ENCODE measurements at places on chromosomes 12 and 14. TPM values are rescaled to one million over a fixed set of nuclear protein-coding genes. Genes with fewer than 3 reads are reported as not detected.

- DNase-seq = no peak
Measured at GRCh38 chr12:57119294-57120085, 8.3 kb upstream of the STAT6 start.

DNA sequence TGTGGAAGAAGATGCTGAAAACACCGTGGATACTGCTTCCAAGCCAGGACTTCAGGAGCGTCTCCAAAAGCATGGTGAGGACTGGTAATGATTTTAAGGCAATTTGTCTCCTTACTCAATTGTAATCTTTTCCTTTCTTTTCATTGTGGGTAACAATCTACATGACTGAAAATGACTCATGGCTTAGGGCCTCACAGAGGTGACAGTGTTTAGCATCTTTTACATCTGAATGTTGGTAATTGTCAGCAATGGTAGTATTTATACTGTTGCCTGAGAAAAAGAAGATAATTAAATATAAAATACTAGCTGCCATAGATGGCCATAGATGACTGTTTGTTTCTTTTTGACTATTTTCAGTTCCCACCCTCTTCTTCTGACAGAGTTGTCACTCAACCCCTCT lies 31.6 kb downstream of the TULP3 start:
- DNase-seq = no peak

Gene GTF2H3
- polyA plus RNA-seq = 4.0 TPM

- DNase-seq = no peak
Measured at GRCh38 chr14:68364792-68365192, 428.1 kb downstream of the ZFP36L1 start.

Gene ZBTB42
- 5.9 TPM for polyA plus RNA-seq

DNA sequence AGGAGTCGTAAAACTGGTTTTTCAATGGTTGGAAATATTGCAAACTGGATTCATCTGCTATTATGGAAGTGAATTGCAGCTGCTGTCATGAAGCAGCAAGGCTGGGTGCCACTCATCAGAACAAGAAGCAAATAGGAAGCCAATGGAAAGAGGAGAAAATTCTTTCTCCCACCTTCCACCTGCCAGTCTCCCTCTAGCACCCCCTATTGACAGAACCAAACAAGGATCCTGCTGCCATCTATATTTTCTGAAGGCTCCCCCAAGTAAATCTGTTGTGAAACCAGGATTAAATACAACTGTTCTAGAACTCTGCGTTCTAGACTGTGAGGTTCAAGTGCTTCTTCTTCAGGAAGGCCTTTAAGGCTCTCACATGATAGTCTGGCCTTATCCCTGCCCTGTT lies 286.6 kb downstream of the AACS start:
- DNase-seq = no peak

- no peak for DNase-seq
Measured at GRCh38 chr14:106302661-106303060, 776.3 kb downstream of the TMEM121 start.

GRCh38 chr12:103583008-103583407 lies 4.1 kb upstream of the STAB2 start:
- DNase-seq = no peak

Gene ORAI1
- 18.1 TPM for polyA plus RNA-seq

DNA sequence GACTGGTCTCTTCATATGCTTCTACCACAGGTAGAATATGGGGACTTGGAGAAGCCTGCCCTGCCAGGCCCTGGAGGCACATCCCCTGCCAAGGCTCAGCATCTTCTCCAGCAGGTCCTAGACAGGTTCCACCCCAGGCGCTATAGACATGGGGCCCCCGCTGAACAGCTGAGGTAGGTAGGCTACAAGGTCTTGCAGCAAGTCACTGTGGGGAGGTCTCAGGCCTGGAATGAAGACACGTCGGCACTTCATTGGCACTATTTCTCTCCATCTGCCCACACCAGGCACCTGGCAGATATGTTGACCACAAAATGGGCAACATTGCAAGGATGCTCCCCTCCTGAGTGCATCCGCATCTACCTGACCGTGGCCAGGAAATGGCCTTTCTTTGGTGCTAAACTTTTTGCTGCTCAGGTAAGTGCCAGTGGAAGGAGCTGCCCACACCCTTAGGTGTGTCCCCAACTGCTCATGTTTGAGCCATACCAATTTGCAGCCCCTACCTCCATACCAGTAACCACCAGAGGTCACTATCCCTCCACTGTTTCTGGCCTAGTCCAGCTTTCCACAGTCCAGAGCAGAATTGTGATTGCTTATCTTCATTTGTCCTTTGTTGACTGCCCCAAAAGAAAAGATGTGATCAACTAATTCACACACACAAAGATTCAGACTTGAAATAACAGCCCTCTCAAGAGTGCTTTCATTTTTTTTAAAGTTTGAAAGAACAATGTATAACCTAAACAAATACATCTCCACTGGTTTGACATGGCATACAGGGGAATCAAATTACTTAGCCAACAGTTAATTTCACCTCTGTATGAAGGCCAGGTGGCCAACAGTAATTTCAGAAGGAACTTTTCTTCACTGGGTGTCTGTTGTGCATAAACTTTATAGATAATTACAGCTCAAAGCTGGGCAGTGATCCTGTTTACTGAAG lies 16.1 kb downstream of the PIGH start:
- DNase-seq = no peak

Gene B4GALNT3
- polyA plus RNA-seq = 58.7 TPM

DNA sequence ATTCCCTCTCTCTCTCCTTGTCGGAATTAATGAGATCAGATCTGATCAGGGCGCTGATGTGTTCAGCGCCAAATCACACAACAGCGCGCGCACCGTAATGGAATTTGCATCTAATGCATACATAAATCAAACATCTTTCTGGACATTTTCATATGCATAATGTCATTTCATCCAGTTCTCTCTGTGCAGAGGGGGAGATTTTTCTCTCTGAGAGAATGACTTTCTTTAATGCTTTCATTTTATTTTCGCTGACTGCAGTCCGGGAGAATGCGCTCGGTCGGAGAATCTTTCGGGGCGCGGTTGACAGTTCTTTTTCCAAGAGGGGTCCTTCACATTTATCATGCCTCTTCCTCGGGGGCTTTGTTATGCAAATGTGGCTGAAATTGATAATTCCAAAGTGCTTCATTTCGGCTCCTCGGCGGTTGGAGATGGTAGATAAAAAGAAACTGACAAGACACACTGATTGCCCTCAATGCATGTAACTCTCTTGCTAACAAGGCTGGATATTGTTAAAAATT lies 615.9 kb downstream of the VRK1 start:
- DNase-seq = no peak

DNA sequence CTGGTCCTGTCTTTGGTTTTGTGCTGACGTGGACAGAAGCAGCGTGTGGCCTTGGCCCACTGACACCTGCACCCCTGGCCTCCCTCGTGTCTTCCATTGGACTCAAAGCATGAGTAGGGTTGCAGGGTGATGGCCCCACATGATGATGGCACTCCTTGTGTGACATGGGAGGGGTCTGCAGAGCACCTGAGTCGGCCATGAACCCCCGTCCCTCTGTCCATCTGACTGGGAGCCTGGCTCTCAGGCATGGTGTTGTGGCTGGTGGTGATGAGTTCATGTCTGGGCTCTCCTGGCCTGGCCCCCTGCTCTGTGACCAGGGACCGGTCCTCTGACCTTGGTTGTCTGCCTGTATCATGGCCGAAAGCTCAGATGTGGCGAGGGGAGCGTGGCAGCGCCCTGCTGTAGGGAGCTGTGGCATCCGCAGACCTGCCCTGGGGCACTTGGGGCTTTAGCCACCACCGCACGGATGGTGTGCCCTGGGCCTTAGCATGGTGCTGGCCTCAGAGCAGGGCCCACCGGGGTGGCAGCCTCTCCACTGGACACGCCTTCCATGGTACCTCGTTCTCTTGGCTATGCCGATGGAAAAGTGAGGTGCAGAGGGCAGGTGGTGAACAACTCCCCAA lies 16.7 kb downstream of the ULK1 start:
- no peak for DNase-seq

Gene NELL2
- 0.06 TPM for polyA plus RNA-seq

GRCh38 chr12:81517296-81517695 lies 241.9 kb downstream of the PPFIA2 start:
- DNase-seq = no peak

GRCh38 chr12:26406391-26406790 lies 211.0 kb downstream of the SSPN start:
- DNase-seq = no peak

Gene CFAP54
- polyA plus RNA-seq = not detected

- no peak for DNase-seq
Measured at GRCh38 chr14:46887144-46887543, 235.6 kb upstream of the RPL10L start.

Gene CCDC198
- not detected for polyA plus RNA-seq

- DNase-seq = no peak
Measured at GRCh38 chr14:49187799-49188198, 398.4 kb downstream of the RPS29 start.

Gene PPFIBP1
- 64.7 TPM for polyA plus RNA-seq

Gene EMP1
- polyA plus RNA-seq = 46.2 TPM

Gene CLBA1
- polyA plus RNA-seq = 2.9 TPM

DNA sequence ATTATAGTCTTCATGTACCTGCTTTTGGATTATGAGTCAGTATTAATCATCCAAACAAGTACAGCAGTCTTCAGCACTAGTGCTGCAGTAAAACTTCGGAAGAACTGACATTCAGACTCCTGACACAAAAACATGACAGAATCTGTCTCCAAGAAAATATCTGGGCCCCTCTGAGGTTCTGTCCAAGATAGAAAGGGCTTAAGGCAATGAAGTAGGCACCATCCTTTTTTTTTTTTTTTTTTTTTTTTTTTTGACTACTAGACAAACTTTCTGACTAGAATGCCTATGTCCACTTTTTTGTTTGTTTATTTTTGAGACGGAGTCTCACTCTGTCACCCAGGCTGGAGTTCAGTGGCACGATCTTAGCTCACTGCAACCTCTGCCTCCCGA lies 112.5 kb downstream of the MED13L start:
- no peak for DNase-seq

DNA sequence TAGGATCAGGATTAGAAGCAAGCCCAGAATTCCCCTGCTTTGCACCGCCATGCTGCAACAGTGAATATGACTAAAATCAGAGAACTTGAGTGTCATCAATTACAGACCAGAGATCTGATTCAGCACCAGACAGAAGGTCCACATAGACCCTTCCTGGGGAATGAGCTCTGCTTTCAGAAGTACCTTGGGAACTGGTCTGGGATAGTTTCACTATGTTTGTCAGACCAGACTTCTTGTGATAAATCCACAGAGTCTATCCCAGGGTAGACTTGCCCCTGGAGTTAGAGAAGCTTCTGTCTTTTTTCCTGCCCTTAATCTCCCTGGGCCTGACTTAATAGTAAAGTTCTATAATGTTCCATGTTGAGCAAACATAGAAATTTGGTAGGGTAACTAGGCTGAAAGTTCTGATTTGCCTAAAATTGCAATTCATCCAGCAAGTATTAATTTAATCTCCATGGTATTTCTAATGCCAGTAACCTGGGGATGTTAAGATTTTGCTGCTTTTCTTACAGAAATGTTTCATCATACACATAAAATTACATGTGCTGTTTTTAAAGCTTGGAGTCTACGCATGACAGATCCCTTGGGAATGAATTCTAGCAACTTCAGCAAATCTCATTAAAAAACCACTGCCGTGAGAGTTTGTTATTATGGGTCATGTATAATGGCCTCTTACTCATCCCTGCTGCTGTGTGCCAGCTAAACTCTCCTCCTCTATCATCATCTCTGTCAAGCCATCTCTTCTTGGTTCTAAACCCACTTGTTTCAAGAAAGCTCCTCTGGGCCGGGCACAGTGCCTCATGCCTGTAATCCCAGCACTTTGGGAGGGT lies 61.3 kb upstream of the METAP2 start:
- no peak for DNase-seq

DNA sequence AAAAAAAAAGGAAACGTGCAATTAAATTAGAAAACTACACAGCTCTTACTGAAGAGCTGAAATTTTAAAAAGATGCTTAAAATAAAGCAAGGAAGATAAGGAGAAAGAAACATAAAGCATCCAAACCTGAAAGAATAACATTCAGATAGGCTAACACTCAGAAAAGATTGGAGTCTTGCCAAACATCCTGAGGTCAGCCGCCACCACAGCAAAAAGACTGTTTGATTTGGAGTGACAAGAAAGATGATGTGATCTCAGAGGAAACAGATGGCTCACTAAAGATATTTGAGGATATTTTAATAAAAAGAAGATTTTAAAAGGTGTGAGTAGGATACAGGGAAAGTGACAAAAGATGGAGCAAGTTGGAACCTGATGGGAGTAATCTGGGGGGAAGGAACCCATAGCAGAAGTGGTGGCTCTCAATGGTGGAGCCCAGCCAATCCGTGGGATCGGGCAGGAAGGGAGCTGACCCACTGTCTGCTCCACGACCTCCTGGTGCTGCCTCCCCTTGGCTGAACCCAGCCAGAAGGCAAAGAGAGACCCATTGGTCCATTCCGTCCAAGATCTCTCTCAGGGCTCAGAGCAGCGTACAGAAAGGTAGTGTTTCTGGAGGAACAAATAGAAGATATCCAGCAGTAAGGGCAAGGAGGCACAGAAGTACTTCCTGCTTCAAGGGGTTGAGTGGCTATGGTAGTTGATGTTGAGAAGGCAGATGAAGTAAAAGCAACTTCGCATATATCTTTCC lies 469.6 kb downstream of the RGS6 start:
- DNase-seq = no peak

- no peak for DNase-seq
Measured at GRCh38 chr12:76997011-76997780, 68.2 kb downstream of the E2F7 start.

Gene OVCH1
- 0.12 TPM for polyA plus RNA-seq

DNA sequence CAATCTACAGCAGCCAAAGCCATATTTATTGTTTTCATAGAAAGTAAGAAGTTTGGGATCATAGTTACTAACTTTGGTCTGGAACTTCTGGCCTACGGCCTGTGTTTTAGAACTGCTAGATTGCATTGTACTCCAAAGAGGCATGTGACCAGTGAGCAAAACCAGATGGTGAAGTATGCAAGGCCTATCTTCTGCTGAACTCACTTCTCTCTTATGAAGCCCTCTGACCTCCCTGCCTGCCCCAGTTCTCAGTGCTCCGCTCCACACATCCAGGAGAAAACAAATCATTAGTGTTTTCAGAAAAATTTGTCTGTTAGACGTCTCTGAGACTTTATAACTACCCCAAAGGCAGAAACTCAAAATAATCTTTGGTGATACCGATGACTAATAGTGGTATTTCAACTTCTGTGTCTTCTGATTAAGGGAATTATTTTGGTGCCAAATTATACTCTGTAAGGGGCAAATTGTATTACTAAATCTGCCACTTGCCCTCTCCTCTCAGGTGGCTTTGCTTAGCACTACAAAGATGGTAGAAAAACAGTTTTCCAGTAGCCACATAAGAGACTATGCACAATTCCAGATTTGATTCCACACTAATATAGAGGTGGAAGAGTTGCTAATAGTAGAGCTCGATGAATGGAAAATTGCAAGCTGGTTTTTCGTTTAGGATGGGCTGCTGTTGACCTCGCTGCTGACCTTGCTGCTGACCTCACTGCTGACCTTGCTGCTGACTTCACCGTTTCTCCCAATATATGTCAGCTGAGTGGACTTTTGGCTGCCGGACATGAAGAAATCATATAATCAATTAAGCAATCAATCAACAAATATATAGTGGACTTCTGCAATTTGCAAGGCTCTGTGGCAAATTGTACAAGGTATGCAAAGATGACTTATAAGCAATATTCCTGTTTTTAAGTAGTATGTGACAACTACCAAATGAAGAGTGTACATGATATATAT lies 147.5 kb downstream of the KITLG start:
- peak; percentile 8 for DNase-seq
